ENCODE measurements at places on chromosomes 13 and 19.
A peak's percentile ranks its signal among the peaks of the same experiment; 100 is the strongest.

- peak; percentile 77 for DNase-seq
These were observed at the start of the genes PEG3 and ZIM2 for GRCh38 chr19:56840451-56841192. TSS of gene PEG3 (minus strand) at chr19:56840726. CDS start at chr19:56824655, 16,071 bp downstream. TSS of gene ZIM2 (minus strand) at chr19:56840726. CDS start at chr19:56824277, 16,449 bp downstream.

DNA sequence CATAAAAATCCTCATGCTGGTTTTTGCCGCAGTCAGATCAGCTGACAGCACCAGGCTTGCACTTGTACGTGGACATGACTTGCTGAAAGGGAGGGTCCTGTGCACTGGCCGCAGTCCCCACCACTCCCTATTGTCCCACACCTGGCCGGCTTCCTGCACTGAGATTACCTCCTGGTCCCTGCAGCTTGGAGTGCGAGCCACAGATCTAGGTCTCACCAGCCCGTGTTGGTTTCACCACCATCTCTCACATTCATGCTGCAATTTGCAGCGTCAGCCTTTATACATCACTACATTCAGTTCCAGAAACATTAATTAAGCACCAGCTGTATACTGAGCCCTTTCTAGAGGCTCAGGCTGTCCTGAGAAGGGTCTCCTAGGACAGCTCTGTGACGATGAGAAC, 15.0 kb upstream of the CD22 start:
- no peak for DNase-seq

DNA sequence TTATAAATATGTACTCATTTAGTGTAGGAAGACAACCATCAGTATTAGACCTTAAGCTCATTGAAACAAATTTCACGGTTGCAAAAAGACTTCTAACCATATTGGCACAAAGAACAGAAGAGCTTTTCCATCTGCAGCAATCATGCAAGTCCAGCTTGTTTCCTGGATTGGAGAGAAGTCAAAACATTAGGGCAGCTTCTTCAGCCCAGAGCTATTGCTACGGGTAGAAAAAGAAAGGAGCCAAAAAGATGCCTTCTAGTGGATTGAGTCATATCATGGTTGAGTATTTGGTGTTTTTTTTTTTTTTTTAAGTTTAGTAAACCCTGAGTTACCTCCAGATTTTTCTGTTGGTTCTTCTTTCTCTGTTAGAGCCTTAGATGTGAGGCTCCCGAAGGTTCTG, 99.8 kb downstream of the WDFY2 start:
- DNase-seq = no peak

DNA sequence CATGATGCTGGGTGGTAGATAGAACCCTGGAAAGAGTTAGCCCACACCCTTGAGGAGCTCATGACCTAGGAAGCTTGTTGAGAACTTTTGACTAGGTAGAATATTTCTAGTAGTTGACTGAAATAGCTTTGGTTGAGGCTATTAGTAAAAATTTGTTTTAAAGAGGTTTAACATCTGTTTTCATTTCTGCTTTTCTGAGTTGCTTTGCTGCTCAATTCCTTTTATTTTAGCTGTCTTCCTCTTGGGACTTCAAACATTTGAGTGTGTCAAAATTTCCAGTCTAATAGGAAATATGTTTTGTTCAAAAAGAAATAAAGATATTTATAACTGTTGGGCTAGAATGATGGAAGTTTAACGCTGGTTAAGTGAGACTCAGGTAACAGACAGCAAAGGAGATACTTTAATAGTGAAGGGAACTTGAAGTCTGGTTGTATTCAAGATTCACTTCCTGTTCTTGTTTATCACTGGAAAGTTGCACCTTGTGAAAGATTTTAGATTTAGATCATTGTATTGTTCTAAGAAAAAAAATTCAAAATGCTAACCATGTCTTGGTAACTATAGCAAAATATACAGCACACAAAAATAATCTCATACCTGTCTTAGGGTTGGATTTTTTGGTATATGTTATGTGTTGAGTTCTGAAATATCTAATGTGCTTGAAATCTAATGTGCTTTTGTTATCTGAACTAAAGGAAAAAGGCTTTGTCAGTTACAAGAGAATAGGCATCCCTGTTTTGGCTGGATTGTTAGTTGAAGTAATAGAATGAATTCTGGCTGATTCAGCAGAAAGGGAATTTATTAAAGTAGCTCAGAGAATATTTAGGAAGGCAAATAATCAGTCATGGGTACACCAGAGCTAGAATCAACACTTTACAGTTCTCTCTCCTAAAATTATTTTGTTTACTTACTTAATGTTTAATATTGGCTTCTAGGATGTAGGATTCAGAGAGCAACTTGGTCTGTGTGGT, 24.4 kb upstream of the GPR18 start:
- no peak for DNase-seq

DNA sequence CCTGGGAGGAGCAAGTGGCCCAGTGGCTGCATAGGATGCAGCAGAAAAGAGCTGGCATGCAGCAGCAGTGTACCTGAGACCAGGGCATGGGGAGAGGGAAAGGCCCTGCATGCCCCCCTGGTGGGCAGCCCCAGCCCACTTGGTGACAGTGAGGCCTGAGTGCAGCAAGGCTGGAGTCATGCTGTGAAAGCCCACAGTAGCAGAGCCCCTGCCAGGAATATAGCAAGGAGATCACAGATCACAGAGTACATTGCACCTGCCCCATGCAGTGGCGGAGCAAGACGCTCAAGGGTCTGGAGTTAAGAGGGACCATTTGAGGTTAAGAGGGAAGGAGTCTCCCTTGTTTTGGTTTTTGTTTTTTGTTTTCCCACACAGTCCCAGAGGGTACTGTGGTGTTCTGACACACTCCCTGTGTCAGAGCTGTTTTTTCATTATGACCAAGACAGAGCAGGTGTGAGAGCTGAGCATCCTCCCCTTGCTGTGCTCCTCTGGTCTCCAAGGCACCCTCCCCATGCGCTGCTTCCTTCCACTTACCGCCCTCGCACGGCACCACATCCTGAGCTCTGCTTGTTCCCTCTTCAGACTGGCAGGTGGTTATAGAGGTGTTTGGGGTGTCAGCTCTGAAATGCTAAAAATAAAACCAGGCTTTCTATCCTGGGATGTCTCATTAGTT, 85.0 kb upstream of the UBL3 start:
- peak; percentile 28 for DNase-seq

- no peak for DNase-seq
These were observed 154.6 kb upstream of the IPO5 start for GRCh38 chr13:97798836-97799235.

- DNase-seq = no peak
These were observed 5.6 kb downstream of the UHRF1 start for GRCh38 chr19:4914736-4915501.

- no peak for DNase-seq
These were observed 33.5 kb downstream of the CLEC17A start for GRCh38 chr19:14616407-14616806.

GRCh38 chr19:1162404-1163282, 11.4 kb downstream of the SBNO2 start:
- no peak for DNase-seq

DNA sequence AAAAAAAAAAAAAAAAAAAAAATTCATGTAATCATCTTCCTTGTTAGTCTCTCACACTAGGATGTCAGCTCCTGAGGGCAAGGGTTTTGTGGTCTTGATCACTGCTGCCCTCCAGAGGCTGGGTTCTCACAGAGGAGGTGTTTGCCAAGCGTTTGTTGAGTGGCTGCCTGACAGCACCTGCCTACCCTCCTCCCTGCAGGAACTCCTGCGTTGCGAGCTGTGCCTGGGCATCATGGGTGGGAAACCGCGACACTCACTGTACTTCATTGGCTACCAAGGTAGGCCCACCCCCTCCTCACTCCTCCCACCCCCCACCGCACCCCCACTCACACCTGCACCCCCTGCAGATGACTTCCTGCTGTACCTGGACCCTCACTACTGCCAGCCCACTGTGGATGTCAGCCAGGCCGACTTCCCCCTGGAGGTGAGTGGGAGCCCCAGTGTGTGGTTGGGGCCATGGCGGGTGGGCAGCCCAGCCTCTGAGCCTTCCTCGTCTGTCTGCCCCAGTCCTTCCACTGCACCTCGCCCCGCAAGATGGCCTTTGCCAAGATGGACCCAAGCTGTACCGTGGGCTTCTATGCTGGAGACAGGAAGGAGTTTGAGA, 8.1 kb downstream of the ATG4D start:
- no peak for DNase-seq

GRCh38 chr13:33139780-33140535, 123.7 kb downstream of the KL start:
- DNase-seq = no peak

DNA sequence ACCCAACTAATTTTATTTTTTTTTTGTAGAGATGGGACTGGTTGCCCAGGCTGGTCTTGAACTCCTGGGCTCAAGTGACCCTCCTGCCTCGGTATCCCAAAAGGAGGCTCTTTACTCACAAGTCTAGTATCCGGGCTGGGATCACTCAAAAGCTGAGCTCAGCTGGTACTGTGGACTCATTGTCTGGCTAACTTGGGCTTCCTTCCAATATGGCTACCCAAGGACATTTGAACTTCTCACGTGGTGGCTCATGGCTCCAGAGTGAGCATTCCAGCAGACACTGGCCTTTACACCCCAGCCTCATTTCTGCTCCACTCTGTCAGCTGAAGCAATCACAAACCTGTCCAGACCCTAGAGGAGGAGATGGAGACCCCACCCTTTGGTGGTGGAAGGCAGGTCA, 28.9 kb downstream of the HPN start:
- DNase-seq = no peak

DNA sequence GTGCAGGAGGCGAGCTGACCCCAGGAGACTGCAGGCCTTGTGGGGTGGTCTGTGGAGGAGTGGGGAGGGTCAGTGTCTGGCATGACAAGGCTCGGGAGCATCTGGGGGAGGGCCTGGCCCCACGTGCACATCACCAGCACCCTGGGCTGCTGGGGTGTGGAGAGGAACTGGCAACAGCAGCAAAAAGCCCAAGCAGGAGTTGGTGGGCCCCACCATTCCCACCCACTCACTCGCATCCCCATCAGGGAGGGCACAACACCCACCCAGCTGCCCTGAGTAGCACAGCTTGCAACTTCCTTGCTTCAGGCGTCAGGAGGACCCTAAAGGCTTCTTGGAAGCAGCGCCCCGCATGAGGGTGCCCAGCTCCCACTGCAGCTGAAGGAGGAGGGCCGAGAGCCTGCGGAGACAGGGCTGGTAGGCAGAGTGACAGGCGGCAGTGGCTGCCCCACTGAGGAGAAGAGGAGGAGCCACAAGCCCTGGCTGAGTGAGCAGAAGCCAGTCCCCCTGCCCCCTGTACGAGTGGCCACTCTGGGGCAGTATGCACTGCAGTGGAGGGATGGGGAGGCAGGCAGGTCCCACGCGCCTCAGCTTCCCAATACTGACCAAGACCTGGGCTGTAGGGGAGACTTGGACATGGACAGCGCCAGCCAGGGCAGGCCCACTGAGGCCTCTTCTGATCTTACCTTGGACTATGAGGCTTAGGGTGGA, 26.5 kb downstream of the ELL start:
- no peak for DNase-seq

DNA sequence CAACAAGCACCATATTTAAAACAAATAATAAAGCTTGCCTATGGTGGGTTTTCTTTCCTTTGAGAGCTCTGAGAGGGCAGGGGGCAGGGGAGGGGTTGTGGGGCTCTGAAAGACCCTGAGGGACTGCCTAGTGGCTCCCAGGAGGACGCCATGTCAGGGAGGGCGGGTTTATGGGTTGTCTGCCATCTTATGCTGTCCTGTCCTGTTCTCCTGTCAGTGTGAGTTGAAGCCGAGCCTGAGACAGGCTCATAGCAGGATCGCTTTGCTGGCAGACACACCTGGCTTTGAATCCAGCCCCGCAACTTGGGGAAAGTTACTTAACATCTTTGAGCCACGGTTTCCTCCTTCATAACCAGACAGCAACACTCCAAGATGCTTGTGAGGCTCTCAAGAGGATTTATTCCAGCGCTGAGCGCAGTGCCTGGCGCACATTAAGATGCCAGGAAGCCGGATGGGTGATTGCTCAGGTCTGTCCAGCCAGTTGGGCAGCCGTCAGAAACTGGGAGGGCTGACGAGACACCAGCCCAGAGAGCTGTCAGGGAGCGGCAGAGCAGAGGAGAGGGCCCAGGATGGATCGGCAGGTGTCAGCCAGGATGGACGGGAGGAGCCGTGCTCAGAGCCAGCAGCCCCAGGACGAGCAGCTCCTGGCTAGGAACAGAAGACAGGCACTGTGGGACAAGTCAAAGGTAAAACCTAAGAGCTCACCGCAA, 36.8 kb upstream of the C1QTNF9 start:
- DNase-seq = no peak

GRCh38 chr13:32253911-32254399, 61.2 kb downstream of the ZAR1L start:
- no peak for DNase-seq

DNA sequence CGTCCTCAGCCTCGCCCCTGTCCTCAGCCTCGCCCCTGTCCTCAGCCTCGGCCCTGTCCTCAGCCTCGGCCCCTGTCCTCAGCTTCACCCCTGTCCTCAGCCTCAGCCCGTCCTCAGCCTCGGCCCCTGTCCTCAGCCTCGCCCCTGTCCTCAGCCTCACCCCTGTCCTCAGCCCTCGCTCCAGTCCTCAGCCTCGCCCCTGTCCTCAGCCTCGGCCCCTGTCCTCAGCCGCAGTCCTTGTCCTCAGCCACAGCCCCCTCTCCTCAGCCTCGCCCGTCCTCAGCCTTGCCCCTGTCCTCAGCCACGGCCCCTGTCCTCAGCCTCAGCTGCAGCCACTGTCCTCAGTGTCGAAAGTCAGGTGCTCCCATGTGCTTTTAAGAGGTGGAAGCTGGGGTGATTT, 10.5 kb downstream of the C13orf46 start:
- DNase-seq = no peak

- DNase-seq = no peak
These were observed 136.0 kb downstream of the KDM4B start for GRCh38 chr19:5104871-5105351.

DNA sequence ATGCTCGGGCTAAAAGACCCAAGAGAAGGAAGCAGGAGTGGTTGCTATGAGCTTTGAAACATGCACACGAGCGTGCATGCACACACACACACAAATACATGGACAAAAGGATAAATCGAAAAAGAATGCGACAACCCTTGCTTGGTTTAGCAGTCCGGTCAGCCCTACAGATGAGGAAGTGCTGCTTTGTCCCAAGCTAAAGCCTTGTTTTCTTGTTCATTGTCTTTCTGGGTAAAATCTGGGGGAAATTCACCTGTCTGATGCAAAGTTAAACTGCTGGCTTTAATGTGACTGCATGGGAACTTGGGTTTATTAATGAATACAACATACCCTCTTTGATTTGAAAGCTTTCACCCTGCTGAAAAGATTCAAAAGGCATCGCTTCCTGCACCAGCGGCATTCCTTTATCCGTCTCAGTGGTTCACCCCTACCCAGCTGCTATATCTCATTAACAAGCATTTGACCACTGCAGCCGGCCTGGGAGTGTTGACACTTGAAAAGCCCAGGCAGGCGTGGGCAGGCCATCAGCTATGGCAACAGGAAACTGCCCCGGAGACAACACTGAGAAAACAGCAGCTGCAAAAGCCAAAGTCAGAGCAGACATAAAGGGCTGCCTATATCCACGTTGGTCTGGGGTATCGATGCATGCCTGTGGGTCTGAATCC, 301.7 kb downstream of the NDFIP2 start:
- DNase-seq = no peak

- DNase-seq = no peak
These were observed 90.5 kb downstream of the STARD13 start for GRCh38 chr13:33194820-33195692.

DNA sequence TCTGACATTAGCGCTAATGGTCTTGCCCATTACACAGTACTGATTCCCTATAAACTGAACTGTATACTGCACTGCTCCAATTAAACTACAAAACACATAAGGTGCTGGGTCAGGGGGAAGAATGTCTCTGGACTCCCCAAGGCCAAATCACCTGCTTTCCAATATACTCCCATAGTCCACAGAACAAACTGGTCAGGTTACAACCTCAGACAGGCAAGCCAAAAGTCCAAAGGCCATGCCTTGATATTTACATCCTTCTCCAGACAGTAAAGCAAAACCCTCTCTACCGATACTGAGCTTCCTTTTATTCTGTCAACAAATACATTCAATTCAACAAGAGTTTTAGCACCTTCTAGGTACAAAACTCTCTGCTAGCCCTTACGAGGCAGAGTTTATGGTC, 8.9 kb downstream of the ZNF541 start:
- no peak for DNase-seq

Measured in occipital lobe (tissue), 3 donors.